Aorta (tissue), 5 donors: ENCODE measurements at places on chromosomes 12 and 14. TPM values are rescaled to one million over a fixed set of nuclear protein-coding genes. Genes with fewer than 3 reads are reported as not detected.
A peak's percentile ranks its signal among the peaks of the same experiment; 100 is the strongest.

- H3K36me3 ChIP-seq, result no peaks in the 10 kb centered on the region
- no peak overlapping the region for H3K27ac ChIP-seq
- H3K4me3 ChIP-seq, result no peak overlapping the region
- H3K27me3 ChIP-seq, result no peaks in the 10 kb centered on the region
Measured at GRCh38 chr14:94598816-94599655, 13.2 kb upstream of the SERPINA3 start.

DNA sequence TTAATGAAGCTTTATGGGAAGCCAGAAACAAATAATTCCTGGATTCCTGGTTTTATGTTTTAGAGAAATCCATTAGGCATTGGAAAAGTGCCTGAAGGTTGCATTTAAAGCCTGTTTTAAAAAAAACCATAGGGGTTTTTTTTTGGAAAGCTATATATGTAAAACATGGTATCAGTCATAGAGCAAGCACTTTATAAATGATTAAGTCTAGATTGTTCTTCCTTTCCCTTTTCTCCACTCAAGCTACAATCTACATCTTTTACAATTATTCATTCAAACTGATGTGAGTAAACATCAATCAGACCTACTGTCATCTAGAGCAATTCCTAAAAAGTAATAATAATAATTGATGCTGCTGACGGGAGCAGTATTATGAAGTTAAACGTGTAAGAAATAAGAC lies 500.7 kb downstream of the TMEM117 start:
- no peak overlapping the region for H3K4me3 ChIP-seq
- peaks cover 2% of the 10 kb centered on the region for H3K4me1 ChIP-seq
- no peaks in the 10 kb centered on the region for H3K27me3 ChIP-seq

- no peaks in the 10 kb centered on the region for H3K4me1 ChIP-seq
- no peaks in the 10 kb centered on the region for H3K27me3 ChIP-seq
- DNase-seq, result no peak
- H3K36me3 ChIP-seq, result no peaks in the 10 kb centered on the region
Measured at GRCh38 chr12:23376238-23376637, 573.2 kb downstream of the SOX5 start.

DNA sequence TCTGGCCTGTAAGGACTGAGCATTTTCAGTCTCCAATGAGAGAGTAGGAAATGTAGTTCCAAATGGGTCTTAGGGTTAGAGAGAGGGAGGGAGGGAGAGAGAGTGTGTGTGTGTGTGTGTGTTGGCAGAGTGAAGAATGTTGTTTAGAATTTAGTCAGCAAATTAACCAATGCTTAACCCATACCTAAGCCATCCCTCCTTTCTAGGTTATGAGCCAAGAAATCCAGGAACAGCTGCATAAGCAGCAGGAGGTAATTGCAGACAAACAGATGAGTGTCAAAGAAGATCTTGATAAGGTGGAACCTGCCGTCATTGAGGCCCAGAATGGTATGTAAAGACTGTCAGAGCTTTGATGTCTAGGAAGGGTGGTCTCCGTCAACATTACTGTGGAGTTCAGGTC lies 56.9 kb downstream of the HSP90AA1 start:
- DNase-seq, result no peak
- no peaks in the 10 kb centered on the region for H3K4me1 ChIP-seq
- no peaks in the 10 kb centered on the region for H3K27me3 ChIP-seq

SYCP3 gene
- polyA plus RNA-seq, result 0.03 TPM

DNA sequence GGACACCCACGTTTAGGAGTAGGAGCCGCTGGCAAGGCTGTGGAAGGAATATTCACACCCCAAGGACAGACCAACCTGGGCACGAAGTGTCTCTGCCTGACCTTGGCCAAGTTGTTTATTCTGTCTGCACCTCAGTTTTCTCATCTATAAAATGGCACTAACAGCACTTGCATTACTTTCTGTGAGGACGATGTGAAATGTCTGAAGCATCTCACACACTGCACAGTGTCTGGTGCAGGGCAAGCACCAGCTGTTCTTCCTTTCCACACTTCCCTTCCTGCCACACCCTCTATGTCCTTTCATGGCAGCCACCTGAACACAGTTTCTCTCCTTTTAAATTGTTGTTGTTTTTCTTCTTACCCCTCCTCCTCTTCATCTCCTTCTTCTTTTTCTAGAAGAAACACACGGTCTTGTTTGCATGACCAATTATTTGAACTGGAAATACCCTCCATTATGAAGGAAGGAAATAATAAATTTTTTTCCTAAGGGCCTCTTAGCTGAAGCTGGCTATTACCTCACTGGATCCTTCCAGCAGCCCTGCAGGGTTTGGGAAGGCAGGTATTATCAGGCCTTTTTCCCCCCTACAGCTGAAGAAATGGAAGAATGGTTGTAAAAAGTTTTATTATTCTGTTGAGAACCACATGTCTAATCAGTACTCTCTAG lies 42.9 kb upstream of the ATP23 start:
- H3K4me3 ChIP-seq, result no peak overlapping the region
- no peaks in the 10 kb centered on the region for H3K27me3 ChIP-seq
- no peaks in the 10 kb centered on the region for H3K36me3 ChIP-seq
- H3K27ac ChIP-seq, result peak overlapping the region; percentile 87
- H3K4me1 ChIP-seq, result peaks cover 6% of the 10 kb centered on the region
- no peak for DNase-seq

- H3K27me3 ChIP-seq, result no peaks in the 10 kb centered on the region
- no peak for DNase-seq
- H3K4me3 ChIP-seq, result no peak overlapping the region
- H3K27ac ChIP-seq, result no peak overlapping the region
Measured at GRCh38 chr12:108724054-108724889, 7.0 kb downstream of the CORO1C start.

DNA sequence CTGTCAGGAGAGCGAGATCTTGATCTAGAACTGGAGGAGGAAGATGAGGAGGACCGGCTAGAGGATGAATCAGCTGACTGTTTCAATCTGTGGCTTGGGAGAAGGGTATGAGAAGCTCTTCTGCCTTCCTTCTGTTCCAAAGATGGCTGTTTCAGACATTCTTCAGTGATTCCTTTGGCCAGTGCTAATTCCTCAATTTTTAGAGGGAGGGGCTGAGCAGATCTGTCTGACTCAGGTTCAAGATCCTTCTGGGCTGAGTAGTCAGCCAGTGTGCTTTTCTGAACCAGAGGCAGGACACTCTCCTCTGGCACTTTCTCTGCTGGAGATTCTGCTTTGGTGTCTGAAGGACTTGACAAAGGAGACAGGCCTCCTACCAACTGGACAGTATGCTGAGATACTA lies 15.2 kb downstream of the ACIN1 start:
- no peak for DNase-seq
- H3K4me3 ChIP-seq, result no peak overlapping the region
- H3K27me3 ChIP-seq, result no peaks in the 10 kb centered on the region

- DNase-seq, result no peak
- no peaks in the 10 kb centered on the region for H3K36me3 ChIP-seq
- no peaks in the 10 kb centered on the region for H3K27me3 ChIP-seq
- H3K4me3 ChIP-seq, result no peak overlapping the region
Measured at GRCh38 chr14:32377046-32377646, 48.0 kb downstream of the AKAP6 start.

DNA sequence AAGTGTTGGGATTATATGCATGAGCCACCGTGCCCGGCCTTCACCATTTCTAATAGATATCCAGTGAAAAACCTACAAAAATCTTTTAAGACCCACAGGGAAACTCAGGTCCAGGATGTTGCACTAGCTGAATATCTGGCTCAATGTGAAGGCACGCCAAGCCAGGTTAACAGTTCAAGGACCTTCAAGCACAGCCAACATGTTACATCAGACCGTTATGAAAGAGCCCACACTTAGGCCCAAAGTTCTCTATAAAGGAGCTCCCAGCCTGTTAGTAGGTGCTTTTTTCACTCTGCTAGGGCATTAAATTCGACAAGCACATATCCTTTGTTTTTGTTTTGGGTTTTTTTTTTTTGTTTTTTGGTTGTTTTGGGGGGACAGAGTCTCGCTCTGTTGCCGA lies 69.0 kb downstream of the OTX2 start:
- H3K27ac ChIP-seq, result no peak overlapping the region
- H3K36me3 ChIP-seq, result no peaks in the 10 kb centered on the region
- H3K27me3 ChIP-seq, result no peaks in the 10 kb centered on the region
- H3K4me3 ChIP-seq, result no peak overlapping the region
- no peak for DNase-seq

DNA sequence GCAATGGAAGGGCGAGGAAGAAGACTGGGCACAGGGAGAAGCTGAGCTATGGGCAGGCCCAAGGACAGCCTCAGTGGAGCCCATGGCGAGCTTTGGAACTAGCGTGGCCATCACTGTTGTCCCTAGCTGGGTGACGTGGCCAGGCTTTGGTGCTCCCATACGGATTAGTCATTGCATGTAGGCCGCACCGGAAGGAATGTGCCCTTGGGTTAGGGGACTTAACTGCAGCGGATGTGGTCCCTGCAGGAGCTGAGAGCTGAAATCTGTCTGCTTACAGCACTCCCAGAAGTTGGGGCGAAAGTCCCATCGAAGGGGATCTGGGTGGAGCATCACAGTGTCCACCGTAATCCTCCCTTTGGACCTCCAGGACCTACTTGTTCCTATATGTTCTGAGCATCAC lies 133.7 kb downstream of the PAPOLA start:
- H3K36me3 ChIP-seq, result no peaks in the 10 kb centered on the region
- no peak overlapping the region for H3K4me3 ChIP-seq
- DNase-seq, result no peak
- no peaks in the 10 kb centered on the region for H3K4me1 ChIP-seq
- H3K27me3 ChIP-seq, result no peaks in the 10 kb centered on the region
- H3K27ac ChIP-seq, result no peak overlapping the region
